HuH-7 (cell line): ENCODE measurements at places on chromosomes 12 and 14.

DNA sequence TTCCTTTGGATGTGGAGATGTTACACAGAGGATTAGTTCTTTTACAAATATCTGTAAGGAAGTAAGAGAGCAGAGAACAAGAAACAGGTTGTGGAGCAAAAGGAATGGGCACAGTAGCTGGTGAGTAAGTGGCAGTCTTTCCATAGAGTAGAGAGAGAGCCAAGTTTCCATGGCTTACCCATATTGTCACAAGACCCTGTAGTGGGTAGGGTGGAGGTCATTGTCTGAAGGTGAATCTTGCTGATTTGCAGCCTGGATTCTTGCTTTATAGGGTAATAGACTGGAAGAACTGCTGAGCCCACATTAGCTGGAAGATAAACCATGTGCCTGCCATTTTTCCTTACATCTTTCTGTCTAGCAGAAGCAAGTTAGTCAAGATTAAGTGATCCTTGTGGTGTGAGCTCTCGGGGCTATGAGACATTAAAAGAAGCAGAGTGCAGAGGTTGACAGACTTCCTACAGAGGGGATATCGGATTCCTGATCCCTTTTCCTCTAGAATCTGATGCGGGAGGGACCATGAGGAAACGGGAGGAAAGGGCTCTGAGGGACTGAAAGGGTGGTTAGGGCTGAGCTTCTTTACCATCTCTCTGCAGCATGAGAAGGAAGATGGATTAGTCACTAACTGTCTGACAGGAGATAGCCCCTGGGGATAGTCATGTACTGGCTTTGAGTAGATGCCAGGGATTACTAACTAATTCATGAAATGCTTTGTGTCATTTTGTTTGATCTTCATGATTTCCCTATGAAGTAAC lies 44.0 kb upstream of the LRTM2 start:
- no peak for DNase-seq

DNA sequence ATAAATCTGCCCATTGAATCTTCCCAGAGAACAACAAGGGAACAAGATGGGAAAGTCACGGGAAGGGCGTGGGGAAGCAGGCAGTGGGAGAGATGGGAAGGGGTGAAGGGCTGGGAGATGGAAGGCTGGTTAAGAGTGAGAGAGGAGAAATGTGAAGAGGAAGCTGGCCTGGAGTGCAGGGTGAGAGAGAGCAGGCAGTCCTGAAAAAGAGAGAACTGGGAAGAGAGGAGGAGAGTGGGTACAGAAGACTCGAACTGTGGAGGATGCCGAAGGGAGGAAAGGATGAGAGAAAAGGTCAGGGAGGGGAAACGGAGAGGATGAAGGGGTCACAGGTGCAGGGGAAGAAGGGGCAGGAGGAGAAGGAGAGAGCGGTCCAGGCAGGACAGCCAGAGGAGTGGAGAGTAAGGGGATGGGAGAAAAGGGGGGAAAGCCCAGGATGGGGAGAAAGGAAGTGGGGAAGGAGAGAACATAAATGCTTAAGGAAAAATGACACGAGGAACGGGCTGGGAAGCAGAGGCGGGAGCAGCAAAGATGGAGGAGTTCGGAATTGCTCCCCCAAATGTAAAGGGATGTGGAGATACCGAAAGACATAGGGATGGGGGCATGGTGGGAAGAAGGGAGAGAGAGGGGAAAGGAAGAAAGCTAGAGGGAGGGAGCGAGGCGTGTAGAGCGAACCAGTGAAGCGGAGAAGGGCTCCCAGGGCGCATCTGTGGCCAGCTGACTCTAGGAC lies 1.2 kb downstream of the PIANP start:
- DNase-seq = no peak

DNA sequence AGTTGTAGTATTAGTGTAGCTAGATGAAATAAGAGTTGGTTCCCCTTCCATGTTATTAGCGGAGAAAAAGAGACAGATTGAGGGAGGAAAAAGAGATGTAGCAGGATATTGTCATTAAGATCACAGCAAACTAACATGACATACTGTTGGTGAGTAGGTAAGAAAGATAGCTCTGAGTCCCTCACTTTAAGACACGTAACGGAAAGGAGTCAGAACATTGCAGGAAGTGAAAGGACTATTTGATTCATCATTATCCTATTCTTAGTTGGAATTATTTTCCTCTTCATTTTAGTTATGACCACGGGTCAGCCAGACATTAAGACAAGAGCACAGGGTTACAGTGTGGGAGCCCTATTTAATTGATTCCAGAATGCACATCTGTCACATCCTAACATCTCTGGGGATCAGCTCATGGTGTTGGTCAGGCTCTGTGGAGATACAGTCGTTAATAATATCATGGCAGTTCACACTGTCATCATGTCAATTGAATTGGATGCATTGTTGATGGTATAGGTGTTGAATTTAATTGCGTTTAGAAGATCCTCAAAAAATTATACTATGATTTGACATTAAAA lies 55.0 kb downstream of the TMX1 start:
- DNase-seq = no peak

- no peak for DNase-seq
Measured at GRCh38 chr14:52240623-52241022, 26.9 kb upstream of the PTGDR start.

GRCh38 chr14:83291714-83292113 lies 1758.1 kb upstream of the SEL1L start:
- DNase-seq = no peak

- DNase-seq = peak; percentile 92
Measured at GRCh38 chr12:55742719-55743405, at the start of gene GDF11. TSS of gene GDF11 (plus strand) at chr12:55743122. CDS start at chr12:55743317, 195 bp downstream.

GRCh38 chr12:65891219-65891618 lies 66.9 kb downstream of the HMGA2 start:
- no peak for DNase-seq

- DNase-seq = no peak
Measured at GRCh38 chr12:62562846-62563245, 96.2 kb downstream of the MON2 start.

DNA sequence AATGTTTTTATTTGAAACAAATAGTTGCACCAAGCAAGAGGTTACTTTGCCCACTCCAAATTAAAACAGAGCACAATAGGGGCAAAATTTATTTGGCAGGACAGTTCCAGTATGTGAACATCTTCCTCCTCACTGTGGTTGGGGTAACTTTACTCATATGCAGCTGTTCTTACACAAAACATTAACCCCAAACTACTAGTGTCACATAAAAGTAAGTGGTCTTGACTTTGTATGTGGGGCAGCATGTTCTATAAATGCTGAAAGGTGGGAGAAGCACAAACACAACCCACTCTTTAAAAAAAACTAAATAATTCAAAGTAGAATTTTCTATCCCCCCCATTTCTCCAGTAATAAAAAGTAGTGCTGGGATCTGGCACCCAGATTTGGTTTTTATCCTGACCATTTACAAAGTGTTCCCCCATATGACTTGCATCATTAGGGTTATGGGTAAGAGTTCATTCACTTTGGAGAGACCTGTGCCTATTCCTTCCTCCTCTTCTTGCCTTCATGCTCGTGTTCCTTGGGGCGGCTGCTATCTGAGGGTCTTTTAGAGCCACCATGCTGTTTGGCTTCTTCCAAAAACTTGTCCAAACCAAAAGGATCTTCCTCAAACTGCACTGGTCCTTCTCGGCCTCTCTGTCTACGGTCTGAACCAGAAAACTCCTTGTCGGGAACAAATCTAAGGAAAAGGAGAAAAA lies 9.9 kb downstream of the SLIRP start:
- no peak for DNase-seq

- DNase-seq = no peak
Measured at GRCh38 chr12:2640281-2640680, 154.5 kb upstream of the FKBP4 start.

DNA sequence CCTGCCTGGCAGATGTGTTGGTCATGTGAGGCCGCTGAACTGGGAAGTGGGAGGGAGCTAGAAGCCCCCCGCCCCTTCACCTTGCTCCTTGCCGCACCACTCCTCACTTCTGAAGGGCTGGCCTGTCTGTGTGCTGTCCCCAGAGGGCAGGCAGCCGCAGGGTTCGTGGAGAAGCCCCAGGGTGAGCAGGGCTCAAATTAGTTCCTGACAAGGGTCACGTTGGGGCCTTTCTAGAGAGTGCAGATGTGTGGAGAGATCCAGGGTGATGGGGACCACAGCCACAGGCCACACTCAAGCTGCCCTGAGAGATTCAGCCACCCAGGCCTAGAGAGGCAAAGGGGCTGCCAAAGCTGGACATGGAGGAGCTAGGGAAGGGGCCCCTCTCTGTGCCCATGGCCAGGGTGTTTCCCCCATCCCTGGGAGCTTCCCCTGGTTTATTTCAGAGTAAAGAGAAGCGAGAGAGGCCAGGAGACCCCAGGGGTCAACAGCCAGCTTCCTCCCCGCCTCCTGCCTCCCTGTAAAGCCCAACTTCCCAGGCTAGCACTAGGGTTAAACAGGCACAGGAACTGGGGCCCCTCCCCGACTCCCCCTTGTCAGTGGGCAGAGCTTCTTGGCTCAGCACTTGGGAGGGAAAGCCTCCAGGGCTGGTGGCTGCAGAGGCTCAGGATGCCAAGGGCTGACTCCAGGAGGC lies 16.2 kb downstream of the SLC25A29 start:
- DNase-seq = no peak

DNA sequence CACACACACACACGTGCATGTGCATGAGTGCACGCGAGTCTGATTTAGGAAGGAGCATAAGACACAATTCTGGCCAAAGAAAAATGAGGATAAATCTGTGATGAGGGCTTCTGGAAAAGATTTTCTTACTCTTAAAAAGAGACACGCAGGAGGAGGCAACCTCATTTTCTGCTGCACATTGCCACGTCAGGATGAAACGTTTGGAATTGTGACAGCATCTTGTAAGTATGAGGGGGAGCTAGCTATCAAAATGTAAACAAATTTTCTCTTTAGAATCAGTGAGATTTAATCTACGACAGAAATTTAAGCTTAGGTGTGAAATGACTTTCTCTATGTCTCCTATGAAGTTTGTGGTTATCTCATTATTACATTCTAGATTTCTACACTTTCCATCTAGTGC lies 31.1 kb upstream of the NUBPL start:
- DNase-seq = no peak

GRCh38 chr12:53857666-53858065 lies 81.0 kb upstream of the HOXC13 start:
- DNase-seq = no peak

DNA sequence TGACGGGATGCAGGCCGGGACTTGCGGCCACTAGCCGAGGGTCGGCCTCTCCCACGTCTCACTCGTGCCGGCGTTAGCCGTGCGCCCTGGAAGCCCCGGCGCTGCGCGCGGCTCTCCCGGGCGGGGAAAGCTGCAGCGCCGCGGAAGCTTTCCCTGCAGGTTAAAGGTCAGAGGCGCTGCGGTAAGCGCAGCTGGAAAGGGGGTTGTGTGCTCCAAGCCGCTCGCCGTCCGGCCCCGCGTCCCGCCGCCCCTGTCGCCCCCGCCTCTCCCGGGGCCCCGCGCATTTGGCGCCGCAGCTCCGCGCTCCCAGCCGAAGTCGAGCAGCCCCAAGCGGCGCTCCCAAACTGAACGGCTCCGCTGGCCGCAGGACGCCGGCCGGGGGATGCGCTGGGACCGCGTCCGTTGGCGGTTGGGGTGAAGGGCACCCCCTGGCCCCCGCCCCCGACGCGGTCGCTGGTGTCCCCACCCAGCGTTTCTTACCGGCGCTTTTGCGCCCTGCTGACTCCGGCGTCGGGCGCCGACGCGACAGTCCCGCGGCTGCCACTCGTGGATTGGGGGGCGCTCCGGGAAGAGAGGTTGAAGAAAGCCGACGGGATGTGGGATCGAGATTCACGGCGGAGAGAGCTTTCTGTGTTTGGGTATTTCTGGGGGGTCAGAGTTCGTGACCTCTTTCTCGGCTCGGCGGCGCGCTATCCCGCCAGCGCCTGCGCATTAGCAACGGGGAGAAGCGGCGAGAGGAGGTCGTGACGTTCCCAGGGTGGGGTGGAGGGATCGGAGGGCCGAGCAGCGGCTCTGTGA lies at the start of gene NR2C1:
NR2C1 (minus strand) TSS at position 719 of the 798 bp plus-strand sequence. CDS start 6,234 bp downstream, outside the sequence.
- DNase-seq = peak; percentile 94

DNA sequence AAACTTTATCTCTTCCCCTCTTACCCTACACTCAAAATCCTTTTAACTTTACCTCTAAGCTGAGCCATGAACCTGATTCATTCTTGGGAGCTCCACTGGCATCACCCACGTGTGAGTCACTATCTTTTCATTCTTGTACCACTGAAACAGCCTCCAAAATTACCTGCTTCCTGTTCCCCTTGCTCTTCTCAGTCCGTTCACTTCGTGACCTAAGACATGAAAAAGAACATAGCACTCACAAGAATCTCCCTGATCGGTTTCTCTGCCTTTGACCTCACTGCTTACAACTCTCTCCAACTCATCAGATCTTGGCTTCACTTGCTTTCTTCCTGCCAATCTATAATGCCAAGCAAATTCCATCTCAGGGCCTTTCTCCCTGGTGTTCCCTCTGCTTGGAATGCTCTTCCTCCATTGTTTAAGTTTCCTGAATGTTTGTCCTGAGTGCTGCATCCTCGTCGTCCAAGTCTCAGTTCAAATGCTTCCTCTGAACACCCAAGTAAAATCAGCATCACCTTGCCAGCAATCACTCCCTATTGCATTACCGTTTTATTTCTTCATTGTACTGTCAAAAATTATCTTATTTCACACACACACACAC lies 9.2 kb downstream of the GLIPR1 start:
- no peak for DNase-seq

DNA sequence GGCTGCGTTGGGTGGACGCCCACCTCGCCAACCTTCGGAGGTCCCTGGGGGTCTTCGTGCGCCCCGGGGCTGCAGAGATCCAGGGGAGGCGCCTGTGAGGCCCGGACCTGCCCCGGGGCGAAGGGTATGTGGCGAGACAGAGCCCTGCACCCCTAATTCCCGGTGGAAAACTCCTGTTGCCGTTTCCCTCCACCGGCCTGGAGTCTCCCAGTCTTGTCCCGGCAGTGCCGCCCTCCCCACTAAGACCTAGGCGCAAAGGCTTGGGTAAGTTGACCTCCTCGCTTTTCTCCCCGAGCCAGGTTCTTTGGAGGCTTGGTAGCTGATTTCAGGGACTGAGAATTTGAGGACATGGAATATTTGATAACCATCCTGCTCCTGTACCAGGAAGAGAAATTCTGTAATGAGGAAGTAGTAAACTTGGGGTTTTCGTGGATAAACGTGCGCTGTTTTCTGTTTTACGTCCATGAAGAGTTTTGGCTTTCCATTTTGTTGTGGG lies 530 bp downstream of the APAF1 start:
- peak; percentile 20 for DNase-seq

- DNase-seq = no peak
Measured at GRCh38 chr14:102754370-102755262, 22.6 kb upstream of the TRAF3 start.

GRCh38 chr12:54374562-54375258 lies 9.8 kb downstream of the ZNF385A start:
- DNase-seq = no peak

- no peak for DNase-seq
Measured at GRCh38 chr14:71327691-71328090, 420.4 kb downstream of the PCNX1 start.

- DNase-seq = no peak
Measured at GRCh38 chr12:46160101-46160980, 108.5 kb downstream of the SLC38A1 start.
